ENCODE measurements at places on chromosomes 16 and 17.
A peak's percentile ranks its signal among the peaks of the same experiment; 100 is the strongest.

GRCh38 chr16:87463722-87464690 lies 28.8 kb downstream of the ZCCHC14 start:
- no peak for DNase-seq

GRCh38 chr17:14579716-14580115 lies 278.8 kb downstream of the HS3ST3B1 start:
- DNase-seq: no peak

- DNase-seq: no peak
These were observed 147.4 kb downstream of the TMEM132E start for GRCh38 chr17:34726536-34727384.

DNA sequence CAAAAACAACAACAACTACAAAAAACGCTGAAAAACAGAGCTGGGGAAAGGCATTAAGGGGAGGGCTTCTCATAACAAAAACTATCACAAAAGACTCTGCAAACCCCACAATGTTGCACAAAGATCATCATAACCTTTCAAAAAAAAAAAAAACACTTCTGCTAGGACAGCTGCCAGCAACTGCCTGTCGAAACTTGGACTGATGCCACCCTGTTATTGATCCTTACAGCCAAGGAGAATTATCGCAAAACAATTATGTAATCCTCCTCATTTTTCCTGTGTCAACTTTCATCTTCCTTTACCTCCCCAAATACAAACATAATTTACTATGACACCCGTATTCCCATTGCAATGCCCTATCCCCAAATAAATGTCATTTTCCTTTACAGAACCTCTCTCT lies 9.3 kb downstream of the CCDC40 start:
- DNase-seq: no peak

DNA sequence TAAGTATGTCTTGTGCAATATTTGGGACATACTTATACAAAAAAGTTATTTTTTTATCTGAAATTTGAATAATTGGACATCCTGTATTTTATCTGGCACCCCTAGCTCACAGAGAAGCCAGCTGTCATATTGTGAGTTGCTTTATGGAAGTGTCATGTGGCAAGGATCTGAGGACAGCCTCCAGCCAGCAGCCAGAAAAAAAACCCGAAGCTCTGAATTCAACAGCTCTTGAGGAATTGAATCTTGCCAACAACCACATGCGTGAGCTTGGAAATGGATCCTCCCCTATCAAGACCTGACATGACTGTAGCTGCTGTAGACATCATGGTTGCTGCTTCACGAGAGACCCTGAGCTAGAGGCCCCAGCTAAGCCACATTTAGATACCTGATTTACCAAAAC lies 187.2 kb upstream of the SHISA6 start:
- DNase-seq: no peak

DNA sequence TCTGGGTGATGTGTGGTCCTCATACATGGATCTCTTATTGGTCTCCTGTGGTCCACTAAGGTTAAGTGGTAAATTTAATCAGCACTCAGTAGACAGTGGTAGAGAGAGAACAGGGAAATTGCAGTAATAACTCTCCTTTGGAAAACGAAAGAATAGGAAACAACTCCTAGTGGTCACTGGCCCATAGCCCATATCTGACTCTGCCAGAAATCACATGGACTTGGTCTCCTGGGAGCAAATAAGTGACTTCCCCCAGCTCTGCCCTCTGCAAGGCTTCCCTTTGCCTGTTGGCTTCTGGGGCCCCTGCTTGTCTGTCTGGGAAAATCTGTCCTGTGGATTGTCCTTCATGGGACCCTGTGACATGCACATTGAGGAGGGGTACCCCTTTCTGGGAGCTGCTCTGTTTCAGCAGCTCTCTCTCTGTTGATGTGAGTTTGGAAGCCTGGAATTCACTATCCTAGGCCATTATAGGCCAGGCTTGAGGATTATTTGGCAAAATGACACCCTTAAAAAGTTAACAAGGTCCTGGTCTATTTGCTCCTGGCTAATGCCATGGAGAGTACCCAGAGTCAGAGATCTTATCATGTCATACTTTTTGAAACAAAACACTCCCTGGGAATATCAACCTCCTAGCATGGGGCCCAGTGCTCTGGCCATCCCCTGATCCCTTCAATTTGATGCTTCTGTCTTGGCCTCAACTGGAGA lies 58.0 kb upstream of the HNF1B start:
- no peak for DNase-seq

GRCh38 chr17:7606280-7606679 lies 8.4 kb downstream of the FXR2 start:
- no peak for DNase-seq

DNA sequence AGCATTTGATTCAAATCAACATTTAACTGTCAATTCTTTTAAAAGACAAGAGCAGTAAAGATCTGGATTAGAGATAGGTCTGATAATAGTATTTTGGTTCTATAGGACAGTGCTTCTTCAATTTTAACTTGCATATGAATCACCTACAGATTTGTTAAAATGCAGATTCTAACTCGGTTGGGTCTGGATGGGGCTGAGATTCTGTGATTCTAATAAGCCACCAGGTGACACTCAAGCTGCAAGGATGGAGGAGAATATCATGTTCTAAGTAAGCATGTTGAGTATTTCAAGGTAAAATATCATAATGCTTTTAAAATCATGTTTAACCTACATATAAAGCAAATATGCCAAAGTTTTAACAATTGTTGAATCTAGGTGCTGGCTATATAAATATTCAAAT lies 15.8 kb downstream of the TSPOAP1 start:
- DNase-seq: no peak

DNA sequence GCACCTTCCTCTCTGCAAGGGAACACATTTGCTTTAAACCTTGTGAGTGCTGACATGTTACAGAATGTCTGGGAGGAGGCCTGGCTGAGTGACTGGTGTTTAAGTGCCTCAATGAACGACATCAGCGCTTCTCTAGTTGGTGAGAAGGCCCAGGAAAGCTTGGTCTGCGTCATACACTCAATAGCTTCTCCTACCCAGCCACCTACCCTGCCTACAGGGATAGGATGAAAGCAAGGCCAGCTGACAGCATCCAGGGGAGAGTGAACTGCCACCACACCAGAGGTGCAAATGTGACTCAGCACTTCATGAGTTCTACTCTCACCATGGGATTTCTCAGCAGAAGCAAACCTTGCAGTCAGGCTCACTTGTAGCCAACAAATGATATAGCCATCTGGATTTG lies 31.7 kb upstream of the CFAP20 start:
- DNase-seq: no peak

DNA sequence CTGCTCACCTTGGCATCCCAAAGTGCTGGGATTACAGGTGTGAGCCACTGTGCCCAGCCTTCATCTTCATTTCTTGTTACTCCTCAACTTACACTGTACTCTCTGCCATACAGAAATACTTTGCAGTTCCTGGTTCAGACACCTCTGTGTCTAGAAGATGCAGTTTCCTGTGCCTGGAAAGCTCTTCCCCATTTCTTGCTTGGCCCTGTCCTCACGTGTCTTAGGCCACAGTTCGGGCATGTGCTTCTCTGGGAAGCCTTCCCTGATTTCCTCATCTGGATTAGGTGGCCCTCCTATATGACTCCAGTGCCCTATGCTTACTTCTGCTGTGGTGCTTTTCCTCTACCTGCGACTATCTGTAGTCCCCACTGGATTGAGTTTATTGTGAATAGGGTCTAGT lies 26.5 kb upstream of the CDR2 start:
- DNase-seq: no peak

DNA sequence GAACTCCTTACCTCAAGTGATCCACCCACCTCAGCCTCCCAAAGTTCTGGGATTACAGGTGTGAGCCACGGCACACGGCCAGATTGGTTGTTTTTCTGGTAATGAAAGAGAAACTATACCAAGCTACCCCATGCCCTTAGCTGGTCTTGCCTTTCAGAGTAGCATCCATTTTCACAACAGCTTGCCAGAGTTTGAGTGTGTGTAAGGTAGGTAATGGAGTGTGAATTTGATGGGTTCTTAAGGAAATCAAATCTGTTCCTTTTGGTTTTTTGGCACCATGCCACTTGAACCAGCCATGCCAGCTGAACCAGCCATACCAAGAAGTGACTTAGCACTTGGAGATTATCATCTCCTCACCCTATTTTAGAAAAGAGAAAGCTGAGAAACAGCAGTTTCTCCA lies 5.1 kb downstream of the CALCOCO2 start:
- DNase-seq: no peak

- no peak for DNase-seq
These were observed 190.9 kb downstream of the RAB11FIP4 start for GRCh38 chr17:31582151-31582907.

GRCh38 chr17:19943026-19943425 lies 34.6 kb downstream of the AKAP10 start:
- peak; percentile 17 for DNase-seq

DNA sequence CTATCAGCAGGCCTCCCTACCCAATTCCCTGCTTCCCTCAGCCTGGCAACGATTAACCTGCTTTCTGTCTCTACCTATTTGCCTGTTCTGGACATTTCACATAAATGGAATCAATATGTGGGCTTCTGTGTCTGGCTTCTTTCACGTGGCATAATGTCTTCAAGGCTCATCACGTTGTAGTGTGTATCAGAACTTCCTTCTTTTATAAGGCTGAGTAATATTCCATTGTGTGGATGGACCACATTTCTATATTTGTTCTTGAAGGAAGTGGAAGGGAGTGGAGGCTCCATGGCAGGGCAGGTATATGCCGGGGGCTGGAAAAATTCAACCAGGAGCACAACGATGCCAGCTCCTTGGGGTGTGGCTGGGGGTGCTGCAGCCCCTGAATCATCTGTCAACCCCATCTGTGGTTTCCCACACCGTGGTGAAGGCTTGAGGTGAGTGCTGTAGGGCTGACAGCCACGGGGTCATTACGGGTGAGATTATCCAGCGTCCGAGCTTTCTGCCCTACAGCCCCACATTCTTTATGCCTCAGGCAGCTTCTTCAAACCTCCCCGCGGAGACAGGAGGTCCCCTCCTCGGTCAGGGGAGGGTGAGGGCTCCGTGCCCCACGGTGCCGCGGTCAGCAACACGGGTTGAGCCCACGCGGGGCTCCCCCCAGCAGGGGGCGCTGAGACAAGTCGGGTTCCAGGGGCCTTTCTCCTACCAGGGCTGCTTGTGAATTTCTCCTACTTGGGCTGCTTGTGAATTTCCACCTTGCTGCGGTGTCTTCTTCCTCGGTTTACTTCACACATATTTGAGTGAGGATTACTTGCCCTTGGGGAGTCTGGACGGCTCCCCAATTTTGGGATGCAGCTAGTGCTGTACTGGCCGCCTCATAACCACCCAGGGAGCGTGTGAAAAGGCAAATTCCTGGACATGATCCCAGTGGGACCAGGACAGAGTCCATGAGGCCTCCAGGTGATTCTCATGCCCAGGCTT lies 18.3 kb upstream of the WFIKKN2 start:
- no peak for DNase-seq

DNA sequence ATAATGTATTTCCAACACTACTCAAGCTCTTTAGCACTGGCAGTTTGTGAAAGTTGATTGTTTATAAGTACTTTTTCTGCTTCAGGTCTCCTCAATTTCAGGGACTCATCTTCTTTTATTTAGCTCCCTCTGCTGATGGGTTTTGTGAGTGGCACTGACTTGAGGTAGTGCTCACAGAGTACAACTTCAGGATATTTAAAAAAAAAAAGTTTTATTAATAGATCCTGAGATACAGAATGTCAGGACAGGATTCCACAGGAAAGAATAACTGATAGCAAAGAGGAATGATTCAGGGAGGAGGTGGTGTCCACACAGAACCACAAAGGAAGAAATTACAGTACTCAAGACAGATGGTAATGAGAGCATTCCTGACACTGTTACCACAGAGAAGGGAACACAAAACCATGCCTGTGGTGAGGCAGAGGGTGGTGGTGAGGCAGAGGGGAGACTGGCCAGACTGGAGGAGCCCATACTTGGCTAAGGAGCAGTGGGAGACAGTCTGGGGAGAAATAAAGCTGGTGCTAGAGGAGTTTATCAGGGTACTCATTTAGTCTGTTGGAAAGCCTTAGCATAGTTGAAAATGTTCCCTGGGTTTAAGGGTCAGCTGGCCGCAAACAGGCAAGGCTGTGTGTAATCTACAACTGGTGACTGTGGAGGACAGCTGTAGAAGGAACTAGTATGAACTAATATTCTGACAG lies 63.7 kb downstream of the SPAG9 start:
- DNase-seq: no peak

DNA sequence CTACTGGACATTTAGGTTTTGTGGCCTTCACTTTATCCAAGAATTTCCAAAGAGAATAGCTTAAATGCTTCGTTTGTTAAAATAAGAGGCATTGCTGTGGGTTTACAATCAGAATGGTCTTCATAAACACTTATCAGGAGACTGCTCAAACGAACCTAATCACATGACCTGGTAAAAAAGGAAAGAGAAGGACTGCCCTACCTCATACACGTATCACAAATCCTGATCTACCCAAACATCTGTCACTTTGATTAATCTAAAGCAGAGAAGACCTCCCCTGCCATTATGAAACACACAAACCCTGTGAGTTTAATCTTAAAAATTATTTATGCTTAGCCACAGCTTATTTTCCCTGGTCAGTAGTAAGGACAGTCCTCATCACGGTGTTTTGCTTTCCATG lies 76.6 kb downstream of the PARN start:
- DNase-seq: no peak

Measured in iPS DF 19.7 (cell line).